NCI-H2029 treated with DMSO at 0.1 percent for 48 hours (cell line): ENCODE measurements at places on chromosomes 12 and 14.

GRCh38 chr14:104168603-104169002 lies 30.2 kb downstream of the KIF26A start:
- no peak for DNase-seq

DNA sequence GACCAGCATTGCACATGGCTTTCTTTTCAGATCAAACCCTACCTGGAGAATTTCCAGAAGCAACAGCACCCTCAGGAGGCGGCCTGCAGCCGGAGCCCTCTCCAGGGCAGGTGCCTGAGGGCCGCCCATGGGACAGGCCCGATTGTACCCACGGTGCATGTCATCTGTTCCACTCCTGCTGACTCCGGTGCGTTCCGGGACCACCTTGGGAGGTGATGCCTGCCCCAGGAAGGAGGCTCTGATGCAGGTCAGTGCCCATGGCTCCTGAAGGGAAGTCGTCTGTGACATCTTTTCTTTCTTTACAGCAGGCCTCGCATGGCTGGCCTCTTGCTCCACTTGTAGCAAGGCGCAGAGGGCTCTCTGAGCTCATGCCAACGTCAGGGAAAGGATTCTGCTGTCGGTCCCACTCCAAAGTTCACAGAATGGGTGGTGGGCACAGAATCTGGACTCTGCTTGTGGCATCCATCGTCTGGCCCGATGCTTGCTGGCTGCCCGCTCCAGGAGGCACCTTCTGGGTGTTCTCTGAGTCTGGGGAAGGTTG lies 160.7 kb upstream of the RTL1 start:
- no peak for DNase-seq

- DNase-seq, result no peak
These were observed 12.2 kb downstream of the FAIM2 start for GRCh38 chr12:49891476-49891875.

- no peak for DNase-seq
These were observed 236.3 kb downstream of the SLC25A21 start for GRCh38 chr14:36935976-36936678.

DNA sequence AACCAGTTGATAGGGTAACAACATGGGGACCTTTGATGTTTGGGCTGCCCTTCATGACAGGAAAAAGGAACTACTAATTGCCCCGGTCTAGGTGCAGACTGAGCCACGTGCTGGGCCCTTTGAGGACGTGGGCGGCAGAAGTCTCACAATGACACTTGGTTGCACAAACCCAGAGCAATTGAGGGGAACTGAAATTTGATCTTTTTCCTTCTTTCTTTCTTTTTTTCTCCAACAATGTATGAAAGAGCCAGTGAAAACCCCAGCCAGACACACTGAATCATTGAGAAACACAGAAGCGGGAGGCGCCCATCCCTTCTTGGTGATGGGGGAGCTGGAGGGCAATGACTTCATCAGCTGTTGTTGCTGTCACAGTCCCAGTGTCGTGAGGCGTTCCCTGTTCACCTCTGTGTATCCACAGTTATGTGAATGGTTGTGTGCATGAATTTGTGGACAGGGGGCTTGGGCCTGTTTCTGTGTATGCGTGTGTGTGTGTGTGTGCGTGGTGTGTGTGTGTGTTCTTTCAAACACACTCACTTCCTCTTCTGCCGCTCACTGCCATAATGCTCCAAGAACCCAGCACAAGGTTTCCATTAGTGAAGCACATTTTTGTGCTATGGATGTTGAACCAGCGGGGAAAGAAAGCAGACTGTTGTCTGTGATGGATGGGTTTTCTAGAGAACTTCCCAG lies 137.5 kb upstream of the CCND2 start:
- DNase-seq, result no peak

GRCh38 chr14:49546766-49547165 lies 39.4 kb downstream of the RPS29 start:
- no peak for DNase-seq

DNA sequence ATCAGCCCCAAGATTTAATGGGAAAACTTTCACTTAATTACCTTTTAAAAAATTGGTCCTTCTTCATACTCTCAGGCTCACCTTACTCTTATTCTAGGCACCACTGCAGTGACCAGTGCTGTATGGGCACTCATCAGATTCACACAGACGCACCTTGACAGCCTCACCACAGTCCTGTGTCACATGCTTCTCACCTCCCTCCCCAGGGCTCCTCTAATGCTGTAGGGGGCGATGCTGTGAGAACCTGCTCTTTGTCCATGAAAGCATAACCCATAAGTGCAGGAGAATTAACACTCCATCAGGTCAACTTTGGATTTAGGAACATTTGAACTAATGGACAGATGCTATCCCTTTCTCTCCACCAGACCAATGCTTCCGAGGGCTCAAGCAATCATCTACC lies 13.9 kb upstream of the PPP4R3A start:
- no peak for DNase-seq
